ENCODE measurements at places on chromosomes 7 and 10.

DNA sequence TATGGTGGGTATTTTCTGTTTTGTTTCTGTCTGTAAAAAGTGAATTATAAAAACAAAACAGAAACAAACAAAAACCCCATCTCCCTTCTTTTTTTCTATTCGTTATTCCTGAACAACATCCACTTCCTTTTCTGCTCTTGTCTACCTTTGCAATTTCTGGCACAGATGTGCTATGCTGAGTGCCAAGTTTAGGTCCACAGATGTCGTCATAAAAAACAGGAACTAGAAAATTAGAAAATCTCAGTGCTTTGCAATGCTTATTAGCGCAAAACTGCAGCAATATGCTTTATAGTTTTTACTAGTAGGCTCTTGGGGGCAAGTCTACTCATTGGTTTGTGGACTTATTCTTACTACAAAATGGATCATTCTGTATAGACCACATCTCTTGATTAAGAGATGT, 94.2 kb upstream of the PRKCQ start:
- no peak for DNase-seq

- no peak for DNase-seq
Observed at GRCh38 chr7:132503415-132503814, 72.9 kb downstream of the PLXNA4 start.

GRCh38 chr10:122454071-122454470, 382 bp upstream of the ARMS2 start:
- no peak for DNase-seq

GRCh38 chr7:141073173-141073640, 657 bp upstream of the TMEM178B start:
- no peak for DNase-seq

GRCh38 chr7:17181482-17181881, 117.0 kb upstream of the AHR start:
- DNase-seq, result no peak
